ENCODE measurements at places on chromosomes 6 and 20.

DNA sequence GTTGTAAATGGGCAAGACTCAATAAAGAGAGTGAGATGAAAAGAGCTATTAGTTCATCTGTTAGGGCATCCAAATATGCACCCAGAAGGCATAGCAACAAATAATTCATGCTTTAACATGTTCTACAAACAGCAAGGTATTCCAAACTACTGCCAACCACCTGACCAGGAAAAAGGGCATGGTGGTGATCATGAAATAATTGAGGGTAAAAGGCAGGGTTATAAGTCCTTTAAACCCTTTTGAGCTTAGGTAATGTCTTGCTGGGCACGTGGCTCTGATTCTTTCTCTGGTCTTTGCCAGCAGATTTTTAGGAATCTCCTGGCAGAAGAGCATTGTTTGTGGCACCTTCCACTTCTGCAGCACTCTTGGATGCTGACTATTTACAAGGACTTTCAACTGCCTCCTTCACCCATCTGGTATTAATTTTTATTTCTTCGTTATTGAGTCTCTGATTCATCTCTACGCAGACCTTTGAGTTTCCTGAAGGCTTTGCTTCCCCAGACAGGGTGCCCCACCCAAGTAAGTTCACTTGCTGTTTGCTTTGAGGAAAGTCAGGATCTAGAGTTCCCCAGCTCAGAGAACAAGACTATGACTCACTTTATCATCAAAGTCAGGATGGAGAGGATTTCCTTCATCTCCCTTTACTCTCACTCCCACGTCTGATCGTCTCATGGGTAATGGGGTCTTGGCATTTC lies 83.4 kb upstream of the NEDD9 start:
- DNase-seq = no peak

DNA sequence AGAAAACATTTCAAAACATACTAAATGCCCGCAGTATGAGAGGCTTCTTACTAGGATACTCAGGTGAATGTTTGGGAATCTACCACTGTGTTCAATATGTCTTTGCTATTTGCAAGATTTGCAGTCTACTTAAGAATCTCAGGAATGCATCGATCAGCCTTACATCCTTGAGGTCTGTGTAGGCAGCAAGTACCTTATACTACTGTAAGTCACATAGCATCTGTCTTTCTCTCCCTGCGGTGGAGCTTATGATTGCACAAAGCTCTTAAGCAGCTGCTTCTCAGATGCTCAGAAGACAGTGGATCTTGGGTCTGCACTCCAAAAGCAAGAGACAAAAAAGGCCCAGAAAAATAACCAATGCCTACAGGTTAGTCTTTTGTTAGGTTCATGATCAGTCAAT lies 21.4 kb downstream of the PCSK2 start:
- DNase-seq = no peak

- no peak for DNase-seq
Measured at GRCh38 chr20:35774391-35774790, 2.6 kb downstream of the PHF20 start.

GRCh38 chr20:60138256-60139220 lies 180.3 kb downstream of the CDH26 start:
- no peak for DNase-seq

DNA sequence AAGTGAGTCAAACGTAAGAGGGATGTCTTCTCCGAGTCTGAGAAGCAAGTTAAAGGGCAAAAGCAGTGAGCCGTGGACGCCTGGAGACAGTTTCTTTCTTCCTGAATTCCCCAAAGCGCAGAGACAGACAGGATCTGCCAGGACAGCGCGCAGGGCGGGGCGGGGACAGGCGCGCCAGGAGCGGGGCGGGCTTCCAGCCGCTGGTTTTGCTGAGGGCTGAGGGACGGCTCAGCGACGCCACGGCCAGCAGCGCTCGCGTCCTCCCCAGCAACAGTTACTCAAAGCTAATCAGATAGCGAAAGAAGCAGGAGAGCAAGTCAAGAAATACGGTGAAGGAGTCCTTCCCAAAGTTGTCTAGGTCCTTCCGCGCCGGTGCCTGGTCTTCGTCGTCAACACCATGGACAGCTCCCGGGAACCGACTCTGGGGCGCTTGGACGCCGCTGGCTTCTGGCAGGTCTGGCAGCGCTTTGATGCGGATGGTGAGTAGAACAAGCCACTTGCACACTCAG lies at the start of gene SCGN:
Gene SCGN, plus strand, starts transcription at position 209 of the 509 bp plus-strand sequence. Its CDS starts 189 bp downstream, at position 398.
- DNase-seq = no peak

GRCh38 chr20:50111120-50111828 lies 1.7 kb downstream of the UBE2V1 start:
- DNase-seq = no peak

GRCh38 chr20:12237772-12238171 lies 320.1 kb downstream of the BTBD3 start:
- no peak for DNase-seq

GRCh38 chr6:24051942-24052589 lies 73.9 kb upstream of the NRSN1 start:
- DNase-seq = no peak

DNA sequence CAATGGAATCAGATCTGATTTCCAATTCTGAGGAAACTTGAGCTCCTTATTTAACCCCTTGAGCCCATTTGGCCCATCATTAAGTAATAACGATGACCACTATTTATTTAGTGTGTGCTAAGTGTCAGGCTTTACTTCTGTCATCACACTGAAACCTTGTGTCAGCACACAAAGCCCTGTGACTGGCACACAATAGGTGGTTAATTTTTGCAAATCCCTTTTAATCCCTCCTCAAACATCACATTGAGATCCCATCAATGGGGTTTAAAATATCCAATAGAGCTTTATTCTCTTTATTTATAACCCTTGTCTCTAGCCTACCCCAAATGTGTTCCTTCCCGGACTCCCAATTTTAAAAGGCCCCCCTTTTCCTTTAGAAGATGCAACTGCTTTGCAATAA lies 656.8 kb upstream of the CHD6 start:
- no peak for DNase-seq

GRCh38 chr6:108921547-108922361 lies 73.5 kb downstream of the ARMC2 start:
- no peak for DNase-seq
